ENCODE measurements at places on chromosomes 11 and 22.

DNA sequence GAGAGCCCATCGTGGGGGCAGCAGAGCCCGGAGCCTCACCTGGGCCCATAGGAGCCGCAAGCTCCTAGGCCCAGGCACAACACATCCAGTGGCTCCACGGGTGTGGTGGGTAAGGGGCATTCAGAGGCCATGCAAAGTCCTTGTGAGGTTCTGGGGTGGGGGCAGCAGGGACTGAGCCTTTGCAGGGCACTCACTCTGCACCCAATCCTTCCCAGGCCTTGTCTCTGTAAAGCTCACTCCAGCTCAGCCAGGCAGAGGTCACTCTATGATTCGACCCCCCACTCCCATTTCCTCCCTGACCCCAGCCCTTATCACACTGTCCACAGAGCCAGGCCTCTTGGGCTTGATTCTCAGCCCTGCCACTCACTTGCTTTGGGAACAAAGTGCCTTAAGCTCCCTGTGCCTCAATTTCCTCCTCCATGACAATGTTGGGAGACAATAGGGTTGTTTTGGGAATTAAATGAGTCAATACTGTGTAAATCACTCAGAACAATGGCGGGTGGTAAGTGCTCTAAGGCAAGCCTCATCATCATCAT, 46.6 kb downstream of the LRRC32 start:
- no peak for DNase-seq

GRCh38 chr11:102260241-102260640, 57.0 kb upstream of the BIRC3 start:
- no peak for DNase-seq

- DNase-seq, result peak; percentile 93
Observed at GRCh38 chr11:124174001-124174583, 9.1 kb upstream of the OR10D3 start.

DNA sequence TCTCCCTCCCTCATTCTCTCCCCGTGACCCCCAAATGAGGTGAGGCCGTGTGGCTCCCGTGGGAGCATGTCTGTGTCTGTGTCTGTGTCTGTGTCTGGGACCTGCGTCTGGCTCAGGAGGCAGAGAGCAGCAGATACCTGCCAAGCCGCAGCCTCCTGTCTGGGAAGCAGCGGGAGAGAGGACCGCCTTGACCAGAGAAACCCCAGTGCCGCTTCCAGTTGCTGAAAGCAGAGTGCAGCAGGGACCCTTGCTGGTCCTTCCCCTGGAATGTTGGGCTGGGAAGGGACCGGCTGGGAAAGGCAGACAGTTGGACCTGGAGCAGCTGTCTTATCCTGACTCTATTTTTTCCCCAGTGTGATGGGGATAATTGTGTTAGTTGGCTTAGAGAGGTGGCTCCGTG, 525 bp downstream of the CSDC2 start:
- DNase-seq, result no peak

DNA sequence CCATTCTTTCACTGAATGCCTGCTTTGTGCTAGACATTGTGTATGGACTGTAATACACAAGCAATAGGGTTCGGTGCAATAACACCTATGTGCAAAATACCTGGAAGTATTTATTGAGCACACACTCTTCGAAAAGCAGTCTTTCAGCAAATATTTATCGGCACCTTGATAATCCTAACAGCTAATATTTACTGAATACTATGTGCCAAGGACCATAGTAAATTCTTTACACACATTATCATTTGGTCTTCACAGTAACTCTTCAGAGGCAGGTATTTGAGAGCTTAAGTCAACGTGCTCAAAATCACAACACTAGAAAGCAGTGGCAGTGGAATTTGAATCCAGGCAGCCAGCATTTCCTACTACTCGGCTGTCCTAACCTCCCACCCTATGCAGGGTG, 2.2 kb downstream of the B3GNT6 start:
- DNase-seq, result no peak

- DNase-seq, result no peak
Observed at GRCh38 chr11:40797981-40798380, 661.5 kb downstream of the LRRC4C start.

DNA sequence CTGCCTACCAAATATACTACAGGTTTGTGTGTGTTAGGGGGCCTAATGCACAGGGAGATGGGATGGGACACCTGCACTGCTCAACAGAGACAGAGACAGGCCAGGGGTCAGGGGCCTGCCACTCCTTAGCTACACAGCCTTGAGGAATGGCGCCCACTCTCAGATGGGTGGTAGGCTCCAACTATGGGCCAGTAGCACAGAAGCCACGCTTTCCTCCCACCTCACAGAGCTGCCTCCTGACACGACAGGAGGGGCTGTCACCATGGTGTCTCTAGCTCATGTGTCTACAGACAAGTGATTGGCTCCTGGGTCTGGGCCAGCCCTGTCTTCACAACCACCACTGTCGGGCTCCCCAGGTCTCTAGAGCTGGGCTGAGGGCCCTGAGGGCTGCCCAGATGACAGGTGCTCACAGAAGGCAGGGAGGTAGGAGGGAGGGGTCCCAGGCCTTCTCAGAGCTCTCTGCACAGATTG, 81.8 kb downstream of the DGCR2 start:
- DNase-seq, result no peak

DNA sequence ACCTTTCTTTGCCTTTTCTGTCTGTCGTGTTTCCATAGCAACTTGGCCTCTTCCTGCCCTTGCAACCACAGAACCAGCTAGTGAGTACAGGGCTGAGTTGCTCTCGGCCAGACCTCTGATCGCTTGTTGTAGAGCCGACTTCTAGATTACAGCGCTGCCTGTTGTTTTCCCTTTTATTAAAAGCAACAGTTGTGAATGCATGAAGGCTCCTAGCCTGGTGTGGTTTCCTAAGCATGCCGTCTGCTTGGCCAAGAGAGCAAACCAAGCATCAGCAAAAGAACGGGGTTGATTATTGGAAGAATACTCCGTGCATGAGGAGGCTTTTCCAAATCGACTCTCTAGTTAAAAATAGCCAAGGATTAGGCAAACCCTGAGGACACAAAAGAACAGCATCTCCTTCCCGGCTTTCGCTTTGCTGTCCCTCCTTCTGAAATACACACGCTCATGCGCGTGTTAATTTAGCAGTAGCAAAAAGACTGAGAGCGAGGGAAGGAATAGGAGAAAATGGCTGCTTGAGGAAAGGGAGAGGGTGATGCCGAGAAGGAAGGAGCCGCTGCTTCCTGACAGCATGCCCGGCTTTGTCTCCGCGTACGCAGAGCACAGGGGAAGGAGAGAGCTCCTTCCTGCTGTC, 71.5 kb upstream of the TTC12 start:
- DNase-seq, result peak; percentile 65

DNA sequence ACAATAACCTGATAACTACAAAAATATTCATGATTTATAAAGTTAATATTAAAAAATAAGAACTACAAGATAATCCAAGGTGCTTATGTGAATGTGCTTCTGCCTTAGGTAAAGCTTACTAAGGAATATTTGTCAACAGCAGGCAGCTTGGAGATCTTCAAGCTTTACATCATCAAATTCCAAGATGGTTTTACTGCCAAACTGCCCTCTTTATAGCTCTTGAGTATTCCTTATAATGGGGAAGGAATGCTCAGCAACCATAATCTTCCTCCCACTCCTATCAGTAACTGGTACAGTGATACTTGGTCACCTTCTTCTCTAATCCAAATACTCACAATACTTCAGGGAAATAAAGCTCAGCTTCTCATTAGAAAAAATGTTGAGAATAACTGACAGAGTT, 30.1 kb downstream of the SBF2 start:
- DNase-seq, result peak; percentile 50

DNA sequence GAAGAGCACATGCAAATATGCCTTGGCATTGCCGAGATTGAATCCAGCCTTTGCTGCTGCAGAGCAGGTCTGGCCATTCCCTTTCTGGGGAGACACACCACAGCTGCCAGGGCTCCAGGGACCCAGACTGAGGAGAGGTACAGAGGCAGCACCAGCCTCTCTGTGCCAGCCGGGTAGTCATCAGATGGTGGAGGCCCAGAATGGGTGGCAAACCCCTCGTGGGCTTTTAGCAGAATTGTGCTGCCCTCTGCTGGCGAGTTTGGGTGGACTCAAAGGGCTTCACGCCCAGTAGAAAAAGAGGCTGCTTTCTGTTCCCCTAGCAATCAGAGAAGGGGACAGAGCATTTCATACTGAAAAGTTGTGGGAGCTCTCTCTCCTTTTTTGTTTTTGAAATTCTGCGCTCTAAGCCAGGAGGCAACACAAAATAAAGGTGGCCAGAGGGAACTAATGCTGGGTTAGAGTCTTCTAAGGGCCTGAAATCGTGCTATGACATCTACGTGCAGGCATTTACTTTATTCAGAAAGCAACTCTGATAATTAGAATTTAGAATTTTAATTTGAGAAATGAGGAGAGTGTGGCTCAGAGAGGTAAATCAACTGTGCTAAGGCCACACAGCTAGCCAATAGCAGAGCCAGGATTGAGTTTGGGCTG, 158.8 kb upstream of the NAV2 start:
- peak; percentile 81 for DNase-seq

DNA sequence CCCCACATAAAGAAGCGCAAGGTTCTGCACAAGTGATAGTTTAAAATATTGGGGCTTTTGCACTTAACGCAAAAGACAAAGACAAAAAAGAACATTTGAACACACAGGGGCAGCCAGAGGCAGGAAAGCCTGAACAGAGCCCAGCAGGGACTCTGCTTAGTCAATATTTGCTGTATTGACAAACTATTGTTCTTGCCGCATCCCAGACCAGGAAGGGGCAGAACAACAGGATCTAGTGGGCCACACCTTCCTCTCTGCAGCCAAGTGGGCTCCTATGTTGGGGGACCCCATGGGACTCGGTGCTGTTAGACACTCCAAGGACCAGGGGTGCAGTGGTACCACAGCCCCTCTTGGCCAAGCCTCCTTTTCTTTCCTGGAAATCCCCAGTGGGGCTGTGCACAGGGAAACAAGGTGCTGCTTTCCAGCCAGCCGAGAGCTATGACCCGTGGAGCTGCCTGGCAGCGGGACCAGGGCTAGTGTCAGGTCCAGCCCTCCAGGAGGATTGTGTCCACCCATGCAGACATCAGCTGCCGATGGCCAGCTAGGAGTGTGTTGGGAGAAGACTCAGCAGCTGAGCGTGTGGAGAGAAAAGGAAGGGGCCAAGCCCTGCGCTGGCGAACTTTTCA, 43.3 kb upstream of the ANO1 start:
- no peak for DNase-seq

DNA sequence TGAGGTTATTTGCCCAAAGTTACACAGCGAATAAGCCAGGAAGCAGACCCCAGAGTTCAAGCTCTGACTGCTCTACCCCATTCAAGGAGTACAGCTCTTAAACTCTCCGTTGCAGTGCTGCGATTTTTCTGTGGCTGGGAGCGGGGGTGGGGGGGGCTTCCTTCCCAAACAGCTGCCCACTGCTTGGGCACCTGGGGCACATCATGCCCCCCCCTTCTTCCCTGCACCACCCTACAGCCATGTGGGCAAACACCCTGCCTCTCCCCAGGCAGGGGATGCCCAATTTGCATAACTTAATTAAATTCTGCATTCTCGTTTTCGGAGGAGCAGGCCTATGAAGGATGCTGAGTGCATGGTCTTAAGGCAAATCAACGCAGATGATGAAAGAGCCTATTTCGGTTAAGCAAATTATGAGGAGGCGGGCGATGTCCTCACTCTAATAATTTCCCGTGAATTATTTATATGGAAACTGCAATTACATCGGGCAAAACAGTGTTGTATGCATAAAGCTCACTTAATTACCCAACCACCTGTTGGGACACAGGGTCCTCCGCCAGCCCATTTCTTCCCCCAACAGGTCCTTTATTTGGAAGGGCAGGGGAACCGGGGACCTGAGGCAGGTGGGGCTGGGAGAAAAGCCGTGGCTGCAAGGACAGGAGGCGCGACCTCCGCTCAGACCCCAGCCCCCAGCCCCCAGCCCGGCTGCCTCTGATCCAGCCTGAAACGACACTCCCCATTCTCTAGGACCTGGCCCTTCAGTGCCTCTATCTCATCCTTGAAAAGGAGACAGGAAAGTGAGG, 610.5 kb downstream of the BUD13 start:
- DNase-seq, result no peak

DNA sequence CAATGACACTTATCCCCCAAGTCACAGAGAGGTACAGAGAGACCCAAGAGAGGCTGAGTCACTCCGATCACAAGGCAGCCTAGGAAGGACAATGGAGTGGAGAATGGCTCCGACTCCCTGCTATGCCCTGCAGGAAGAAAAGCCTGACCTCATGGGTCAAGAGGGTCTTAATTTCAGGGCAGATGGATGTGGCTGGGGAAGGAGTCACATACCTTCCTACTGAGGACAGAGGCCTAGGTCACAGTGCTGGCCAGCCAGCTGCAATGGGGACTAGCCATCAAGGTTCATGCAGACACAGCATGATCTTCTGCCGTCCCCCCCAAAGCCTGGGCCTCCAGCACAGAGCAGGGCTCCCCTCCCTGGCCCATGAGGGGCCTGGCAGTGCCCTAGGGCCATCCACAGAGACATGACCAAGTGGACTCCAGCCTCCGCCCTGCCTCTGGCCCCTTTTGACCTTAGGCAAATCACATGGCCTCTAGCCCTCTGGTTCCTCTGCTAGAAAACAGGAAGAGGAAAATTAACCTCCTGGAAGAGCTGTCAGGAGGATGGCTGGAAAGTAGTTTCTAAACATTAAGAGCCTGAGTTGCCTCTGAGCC, 1.8 kb downstream of the ARRB1 start:
- DNase-seq, result no peak

- no peak for DNase-seq
Observed at GRCh38 chr22:31750365-31751284, 693 bp upstream of the PRR14L start.

DNA sequence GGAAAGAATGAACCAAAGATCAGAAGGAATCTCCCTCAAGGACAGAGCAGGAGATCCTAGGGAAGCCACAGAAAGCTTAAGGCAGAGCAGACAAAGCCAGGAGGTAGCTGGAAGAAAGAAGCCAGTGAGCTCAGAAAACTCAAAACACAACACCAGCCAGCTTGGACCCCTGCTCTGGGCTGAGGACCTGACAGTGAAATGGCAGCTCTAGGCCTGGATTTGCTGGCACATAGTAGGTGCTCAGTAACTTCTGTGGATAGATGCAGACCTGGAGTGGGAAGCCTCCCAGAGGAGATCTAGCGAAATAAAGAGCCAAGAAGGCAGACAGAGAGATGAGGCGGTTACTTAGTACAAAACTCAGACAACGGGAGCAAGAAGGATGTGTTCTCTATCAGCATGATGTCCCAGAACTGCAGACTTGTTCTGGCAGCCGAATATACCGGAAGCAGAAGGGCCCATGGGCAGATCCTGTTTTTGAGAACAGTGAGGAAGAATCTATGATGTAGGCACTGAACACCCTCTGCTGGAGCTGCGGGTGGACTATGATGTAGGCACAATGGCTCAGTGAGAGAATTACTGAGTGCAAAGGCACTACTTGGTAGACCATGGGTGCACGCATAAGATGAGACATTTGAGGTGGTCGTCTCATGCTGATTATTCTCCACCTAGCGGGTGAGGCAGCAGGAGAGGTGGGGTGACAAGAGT, 4.8 kb downstream of the ROBO4 start:
- DNase-seq, result no peak

GRCh38 chr11:92227959-92228935, 3.6 kb downstream of the FAT3 start:
- no peak for DNase-seq
